Activated CD4-positive, alpha-beta T cell treated with anti-CD3 and anti-CD28 coated beads, Interleukin-10, Interleukin-2, amounts not matched to agents 100 ng/mL and 50 ng/mL, durations not matched to agents 16 hours and 8 hours (primary cell): ENCODE measurements at places on chromosomes 6 and 20.

- peak; percentile 71 for DNase-seq
Observed at GRCh38 chr20:57089699-57090144, 176.7 kb downstream of the BMP7 start.

DNA sequence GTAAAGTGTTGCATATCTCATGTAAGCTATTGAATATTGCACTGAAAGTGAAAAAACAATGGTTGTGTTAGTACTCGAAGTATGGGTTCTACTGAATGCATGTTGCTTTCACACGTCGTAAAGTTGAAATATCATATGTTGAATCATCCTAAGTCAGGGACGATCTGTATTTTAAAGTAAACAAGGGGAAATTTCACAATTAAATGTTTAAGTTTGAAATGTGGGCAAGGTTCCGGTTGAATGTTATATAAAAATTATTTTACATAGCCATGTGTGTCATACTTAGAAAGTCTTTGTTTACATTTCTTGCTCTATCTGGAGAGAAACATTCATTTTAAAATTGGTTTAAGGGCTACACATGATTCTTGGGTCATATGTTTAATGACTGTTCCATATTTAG, 76.8 kb downstream of the AKAP7 start:
- no peak for DNase-seq

DNA sequence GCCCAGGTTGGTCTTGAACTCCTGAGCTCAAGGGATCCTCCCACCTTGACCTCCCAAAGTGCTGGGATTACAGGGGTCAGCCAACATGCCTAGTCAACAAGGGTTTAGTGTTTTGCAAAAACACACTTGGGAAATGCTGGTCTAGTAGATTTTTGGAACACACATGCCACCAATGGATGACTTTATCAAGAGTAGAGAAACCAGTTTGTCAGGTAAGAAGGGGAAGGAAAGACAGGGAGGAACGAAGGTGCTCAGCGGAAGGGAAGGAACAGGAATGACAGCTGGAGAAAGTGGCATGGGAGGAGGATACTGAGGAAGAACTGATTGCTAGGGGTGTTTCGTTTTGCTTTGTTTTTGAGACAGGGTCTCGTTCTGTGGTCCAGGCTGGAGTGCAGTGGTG, 15.6 kb upstream of the SEC63 start:
- no peak for DNase-seq

DNA sequence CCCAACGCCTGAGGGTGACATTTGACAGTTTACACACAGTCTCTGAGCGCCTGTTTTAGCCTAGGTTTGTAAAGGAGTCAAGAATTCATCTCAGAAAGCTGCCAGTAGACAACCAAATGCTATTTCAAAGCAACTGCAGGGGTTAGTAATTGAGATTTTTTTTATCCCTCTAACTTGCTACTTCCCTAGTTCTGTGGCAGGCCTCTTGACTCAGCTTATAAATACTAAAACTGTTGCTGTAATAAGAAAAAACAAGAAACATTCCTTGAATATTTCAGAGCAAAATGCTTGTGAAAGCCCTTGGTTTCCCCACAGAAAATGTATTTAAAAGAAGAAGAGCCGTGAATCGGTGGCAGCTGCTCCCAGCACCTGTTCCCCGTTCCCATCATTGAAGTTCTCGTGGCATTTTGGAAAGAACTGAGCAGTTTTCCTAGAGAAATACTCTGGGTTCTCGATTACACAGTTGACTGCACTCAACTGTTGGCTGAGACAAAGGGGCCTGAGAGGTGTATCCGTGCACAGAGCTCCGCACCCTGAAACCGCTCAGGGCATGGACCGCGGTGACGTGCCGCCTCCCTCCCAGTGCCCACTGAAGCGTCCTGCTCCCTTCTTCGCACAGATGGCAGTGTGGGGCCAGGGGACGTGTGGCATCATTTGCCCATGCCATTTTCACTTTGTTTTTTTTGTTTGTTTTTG, 20.9 kb downstream of the DLL1 start:
- DNase-seq = no peak

DNA sequence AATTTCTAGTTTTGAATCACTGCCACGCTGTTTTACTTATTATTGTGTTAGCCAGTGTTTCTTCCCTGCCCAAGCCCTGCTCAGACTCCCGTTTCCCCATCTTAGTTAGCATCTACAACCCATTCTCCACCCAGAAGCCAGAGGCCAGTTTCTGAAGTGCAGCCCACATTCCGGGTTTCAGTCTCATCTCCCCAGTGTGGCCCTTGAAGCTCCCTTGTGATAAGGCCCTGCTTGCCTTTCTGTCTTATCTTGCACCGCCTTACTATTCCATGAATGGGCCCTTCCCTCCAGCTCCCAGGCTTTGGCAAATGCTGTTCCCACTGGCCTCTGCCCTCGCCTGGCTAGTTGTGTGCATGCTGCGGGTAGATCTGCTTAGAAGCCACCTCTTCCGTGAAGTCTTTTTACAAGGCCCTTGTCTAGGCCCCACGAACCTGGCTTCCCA, 41.1 kb downstream of the TOX2 start:
- no peak for DNase-seq

DNA sequence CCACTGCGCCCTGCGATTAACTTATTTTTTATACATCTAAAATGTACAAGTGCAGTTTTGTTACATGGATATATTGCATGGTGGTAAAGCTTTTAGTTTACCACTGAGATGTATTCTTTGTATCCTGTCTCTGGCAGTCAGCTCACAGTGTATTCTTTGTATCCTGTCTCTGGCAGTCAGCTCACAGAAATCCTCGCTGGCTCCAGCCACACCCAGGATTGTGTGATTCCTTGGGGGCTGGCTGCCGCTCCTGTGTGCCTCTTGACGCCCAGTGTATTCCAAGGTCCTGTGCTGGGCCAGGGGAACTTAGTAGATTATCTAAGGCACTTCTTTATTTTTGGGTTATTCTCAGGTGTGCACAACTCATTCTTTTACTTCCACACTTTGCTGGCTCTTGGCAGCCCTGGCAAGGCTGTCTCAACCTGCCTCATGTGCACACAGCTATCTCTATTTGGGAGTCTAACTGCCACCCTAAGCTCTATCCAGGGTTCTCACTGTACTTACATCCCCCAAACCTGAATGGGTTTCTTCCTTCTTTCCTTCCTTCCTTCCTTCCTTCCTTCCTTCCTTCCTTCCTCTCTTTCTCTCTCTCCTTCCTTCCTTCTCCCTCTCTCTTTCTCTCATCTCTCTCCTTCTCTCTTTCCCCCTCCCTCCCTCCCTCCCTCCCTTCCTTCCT, 12.4 kb upstream of the RNF24 start:
- no peak for DNase-seq

DNA sequence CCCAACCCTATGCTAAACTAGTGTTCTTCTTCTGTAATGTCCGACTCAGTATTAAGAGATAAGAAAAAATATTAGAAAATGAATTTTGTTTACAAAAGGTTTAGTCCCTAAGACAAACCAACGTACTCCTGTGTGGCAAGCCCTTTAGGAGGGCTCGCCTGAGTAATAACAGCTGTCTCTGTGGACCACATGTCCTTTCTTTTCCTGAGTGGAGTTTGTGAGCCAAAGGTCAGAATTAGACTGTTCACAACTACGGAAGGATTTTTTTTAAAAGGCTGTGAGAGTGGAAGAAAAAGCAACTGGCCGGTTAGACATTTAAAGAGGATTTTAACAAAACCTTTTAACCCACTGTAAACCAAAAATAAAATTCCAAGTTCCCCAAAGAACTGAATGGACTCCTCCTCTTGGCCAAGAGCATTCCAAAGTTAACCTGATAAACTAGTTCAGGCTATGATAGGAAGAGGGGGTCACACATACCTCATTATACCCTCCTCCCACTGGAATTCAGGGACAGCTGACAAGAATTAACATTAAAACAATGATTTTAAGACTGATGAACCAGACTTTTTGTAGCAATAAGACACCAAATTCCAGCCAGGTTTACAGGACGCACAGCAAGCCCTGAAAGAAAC, 43.5 kb downstream of the FAM184A start:
- no peak for DNase-seq

GRCh38 chr6:142320366-142320765, 18.6 kb downstream of the ADGRG6 start:
- no peak for DNase-seq

DNA sequence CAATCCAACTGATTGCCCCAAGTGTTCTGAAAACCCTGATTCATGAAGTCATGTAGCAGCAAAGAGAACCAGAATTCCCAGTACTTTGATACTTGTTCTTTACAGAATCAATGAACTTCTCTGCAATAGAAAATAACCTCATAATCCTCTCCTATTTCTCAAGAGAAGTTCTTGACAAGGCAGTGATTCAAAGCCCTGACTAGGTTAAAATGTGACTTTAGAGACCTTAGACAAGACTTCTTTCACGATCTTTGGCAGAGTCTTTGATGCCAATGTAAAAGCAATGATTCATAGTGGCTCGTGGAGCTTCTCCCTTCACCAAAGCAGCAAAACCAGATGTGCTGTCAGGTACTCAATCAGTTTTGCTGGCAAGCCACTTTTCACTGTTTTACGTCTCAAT, 95.2 kb downstream of the CDK19 start:
- no peak for DNase-seq

GRCh38 chr6:56450376-56450775, 192.3 kb downstream of the DST start:
- no peak for DNase-seq

DNA sequence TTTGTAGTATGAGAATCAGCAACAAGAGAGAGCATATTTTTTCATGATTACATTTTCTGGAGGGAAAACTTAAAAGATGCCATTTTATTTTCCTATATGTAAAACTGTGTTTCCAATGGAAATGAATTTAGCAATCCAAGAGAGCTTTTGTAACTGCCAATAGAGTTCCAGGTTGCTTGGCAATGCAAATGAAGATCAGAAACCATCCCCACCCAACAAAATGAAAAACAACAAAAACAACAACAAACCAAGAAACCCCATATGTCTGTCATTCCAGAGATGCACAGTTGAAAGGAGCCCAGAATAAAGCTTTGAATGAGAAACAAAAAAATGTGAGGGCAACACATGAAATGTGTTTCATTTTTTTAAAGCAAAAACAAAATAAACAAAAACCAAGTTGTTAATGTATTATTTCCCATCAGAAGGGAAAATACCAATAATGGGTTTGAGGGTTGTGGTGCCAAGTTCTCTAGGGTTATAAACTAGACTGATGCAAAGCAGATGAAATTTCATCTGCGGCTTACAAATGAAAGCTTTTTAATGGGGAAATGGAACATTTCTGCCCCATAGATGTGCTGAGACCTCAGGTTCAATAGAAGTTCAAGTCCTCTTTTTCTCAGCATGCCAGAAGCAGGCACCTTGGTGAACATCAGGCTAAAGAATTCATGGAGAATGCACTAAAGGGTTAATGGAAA, 121.5 kb upstream of the MCHR2 start:
- DNase-seq = no peak

GRCh38 chr6:137099689-137100403, 55.1 kb upstream of the IL20RA start:
- DNase-seq = no peak

DNA sequence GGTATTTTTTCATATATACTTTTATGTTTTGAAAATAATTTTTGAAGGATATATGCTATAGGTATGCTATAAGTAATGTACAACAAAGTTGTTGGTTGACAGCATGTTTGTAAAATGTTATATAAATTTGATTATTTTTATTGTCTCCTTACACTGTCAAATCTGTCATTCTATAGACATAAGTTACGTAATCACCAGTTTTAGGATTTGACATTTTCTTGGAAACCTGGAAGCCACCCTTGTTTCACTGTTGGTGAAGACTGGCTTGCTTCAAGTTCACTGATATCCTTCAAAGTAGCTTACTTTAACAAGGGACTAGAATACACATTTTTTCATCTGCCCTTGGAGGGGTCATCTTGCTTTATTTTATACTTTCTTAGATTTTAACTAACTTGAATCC, 1288.6 kb upstream of the EYS start:
- DNase-seq = no peak

- no peak for DNase-seq
Observed at GRCh38 chr6:54072635-54073313, 38.5 kb upstream of the MLIP start.

- DNase-seq = no peak
Observed at GRCh38 chr20:50412069-50412468, 98.1 kb upstream of the PTPN1 start.

- peak; percentile 21 for DNase-seq
Observed at GRCh38 chr20:59016795-59017492, 2.3 kb upstream of the TUBB1 start.

DNA sequence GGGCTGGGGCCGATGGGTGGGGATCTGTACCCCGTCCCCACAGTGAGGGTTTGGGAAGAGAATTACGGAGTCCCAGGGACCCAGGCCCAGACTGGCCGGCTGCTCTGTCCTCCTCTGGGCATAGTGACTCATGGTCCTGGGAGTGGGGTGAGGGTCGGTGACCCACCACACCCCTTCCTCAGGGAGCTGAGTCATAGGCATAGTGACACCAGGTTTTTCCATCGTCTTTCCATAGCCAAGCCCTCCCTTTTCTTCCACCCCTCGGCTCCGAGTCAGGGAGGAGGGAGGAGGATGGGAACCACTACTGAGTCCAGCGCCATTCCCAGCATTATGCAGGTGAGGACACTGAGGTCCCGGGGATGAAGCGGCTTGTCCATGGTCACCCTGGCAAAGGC, 8.9 kb downstream of the CYP21A2 start:
- DNase-seq = no peak

DNA sequence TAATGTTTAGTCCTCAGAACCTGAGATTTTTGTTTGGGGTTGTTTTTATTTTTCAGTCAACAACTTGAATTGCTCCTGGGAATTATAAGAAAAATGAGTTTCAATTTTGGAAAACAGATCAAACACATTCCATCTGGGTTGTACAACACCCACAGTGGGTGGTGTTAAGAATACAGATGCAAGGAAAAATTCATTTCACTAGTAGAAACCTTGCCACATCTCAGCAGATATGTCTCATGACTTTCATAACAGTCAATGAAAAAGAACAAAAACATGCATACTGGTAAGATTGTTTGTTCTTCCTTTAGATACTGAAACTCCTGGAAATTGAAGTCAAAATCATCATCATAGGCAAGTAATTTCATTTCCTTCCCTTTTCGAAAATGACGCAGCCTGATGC, 78.9 kb downstream of the MOXD1 start:
- DNase-seq = no peak

DNA sequence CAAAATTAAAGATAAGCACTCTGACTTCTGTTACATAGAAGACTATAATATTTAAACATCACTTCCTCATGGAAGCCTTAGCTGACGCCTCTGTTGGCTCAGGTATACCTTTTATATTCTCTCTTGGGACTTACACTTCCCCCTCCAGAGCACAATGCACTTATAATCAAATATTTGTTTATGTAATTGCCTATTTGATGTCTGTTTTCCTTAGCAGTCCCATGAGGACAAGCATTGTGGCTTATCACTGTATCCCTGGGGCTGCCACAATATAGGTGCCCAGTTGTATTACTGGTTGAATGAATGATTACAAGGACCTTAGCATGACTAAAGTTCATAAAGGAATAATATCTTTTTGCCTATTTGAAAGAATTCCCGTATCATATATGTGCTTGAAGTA, 186.7 kb upstream of the VGLL2 start:
- DNase-seq = no peak

- DNase-seq = no peak
Observed at GRCh38 chr6:146878168-146878951, 279.6 kb downstream of the ADGB start.

GRCh38 chr20:25035921-25036320, 22.0 kb downstream of the ACSS1 start:
- DNase-seq = peak; percentile 22
